ENCODE measurements at places on chromosomes 2 and 18. TPM values are rescaled to one million over a fixed set of nuclear protein-coding genes. Genes with fewer than 3 reads are reported as not detected.

The STAT4 gene
- total RNA-seq: 1.0 TPM

DNA sequence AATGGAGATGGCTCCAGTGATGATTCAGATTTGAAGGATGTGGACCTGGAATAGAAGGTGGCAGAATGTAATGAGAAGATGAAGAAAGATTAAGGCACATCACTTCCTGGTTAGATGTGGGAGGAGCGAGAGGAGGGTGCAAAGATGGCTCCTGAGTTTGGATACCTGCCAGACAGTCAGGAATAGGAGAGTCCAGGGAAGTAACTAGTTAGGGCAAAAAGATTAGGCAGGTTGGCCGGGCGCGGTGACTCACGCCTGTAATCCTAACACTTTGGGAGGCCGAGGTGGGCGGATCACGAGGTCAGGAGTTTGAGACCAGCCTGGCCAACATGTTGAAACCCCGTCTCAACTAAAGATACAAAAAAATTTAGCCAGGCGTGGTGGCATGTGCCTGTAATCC lies 5.6 kb downstream of the C2orf74 start:
- no peak for DNase-seq

DNA sequence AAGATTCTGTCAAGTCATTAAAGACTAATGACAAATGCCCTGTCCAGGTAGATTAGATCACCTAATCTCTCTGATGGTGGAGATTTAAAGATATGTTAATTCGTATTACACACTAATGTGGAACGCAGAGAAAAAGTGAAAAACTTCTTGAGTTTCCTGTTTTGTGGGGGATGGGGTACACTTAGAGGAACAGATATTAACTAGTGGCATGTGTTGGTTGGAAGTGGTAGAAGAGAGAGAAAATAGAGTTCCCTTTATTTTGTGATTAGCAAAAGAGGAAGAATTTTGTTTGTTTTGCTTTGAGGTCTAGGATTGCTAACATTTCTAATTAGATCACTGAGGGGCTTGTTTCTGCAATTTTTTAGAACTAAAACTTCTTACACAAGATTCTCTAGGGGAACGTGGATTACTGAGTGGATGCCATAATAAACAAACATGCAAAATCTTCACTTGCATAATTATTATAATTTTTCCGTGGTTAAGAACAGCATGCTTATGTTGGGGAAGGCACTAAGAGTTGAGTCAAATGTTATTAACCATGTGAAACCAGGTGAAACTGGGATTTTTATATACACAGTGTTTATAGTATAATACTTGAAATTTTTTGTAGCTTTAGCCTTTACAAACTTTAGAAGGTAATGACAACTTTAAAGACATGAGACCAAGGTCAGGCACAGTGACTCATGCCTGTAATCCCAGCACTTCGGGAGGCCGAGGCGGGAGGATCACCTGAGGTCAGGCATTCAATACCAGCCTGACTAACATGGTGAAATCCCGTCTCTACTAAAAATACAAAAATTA lies 97.4 kb upstream of the STK17B start:
- no peak for DNase-seq

GRCh38 chr2:121791801-121792221 lies 36.4 kb downstream of the TSN start:
- no peak for DNase-seq

All from pancreas (tissue), 10 donors.